Suprapubic skin (tissue), 4 donors: ENCODE measurements at places on chromosomes 6 and 20.

DNA sequence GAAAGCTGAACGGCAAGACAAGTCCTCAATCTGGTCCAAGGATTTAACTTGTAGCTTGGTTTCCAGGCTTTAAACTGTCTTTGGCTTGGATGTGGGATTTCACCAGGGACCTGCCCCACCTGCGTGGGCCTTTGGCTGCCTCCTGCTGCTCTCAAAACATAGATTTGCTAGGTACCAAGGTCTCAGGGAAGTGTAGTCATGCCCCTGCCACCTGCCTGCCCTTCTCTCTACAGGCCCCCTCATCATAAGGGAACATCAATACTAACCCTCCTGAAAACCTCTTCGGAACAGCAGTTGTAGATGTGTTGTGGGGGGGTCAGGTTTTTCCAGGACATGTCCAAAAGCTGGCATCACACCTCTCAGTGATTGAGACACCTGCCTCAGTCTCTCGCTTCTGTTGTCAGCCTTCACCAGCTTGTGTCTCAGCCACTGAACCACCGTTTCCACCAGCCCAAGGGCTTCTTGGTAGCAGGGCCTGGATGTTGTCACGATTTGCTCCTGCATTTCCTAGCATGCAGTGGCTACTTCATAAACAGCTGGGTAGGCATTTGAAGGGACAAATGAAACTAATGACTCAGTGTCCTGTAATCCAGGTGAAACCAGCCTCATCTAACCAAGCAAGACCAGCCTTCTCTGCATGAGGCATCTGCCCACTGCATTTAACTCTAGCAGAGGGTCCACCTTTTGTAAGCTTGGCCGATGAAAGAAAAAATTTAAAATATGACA, 141.6 kb upstream of the THBS2 start:
- no peak for DNase-seq

- DNase-seq = no peak
These were observed 269.9 kb upstream of the SUPT3H start for GRCh38 chr6:45647341-45648261.

DNA sequence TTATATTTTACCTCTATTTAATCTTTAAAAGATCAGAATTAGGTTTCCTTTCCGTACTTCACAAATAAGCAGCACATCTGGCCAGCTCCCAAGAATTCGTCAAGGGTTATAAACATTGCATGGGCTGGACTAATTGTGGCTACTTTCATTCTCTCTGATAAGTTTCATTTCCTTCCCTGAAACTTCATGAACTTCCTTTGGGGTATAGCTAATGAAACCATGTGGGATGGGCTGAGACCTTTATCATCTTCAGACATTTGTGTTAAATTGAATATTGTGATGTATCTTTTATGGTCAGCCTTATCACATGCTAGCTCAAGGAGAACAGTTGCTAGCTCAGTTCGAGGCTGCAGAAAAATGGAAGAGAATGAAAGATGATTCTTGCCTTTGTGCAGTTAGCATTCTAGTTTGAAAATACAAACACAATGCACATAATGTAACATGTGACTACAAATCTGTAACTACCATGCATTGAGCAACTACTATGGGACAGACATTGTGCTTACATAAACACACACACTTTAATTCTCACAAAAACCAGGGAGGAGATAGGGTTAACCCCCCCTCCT, 1.7 kb upstream of the GMPR start:
- DNase-seq = no peak

DNA sequence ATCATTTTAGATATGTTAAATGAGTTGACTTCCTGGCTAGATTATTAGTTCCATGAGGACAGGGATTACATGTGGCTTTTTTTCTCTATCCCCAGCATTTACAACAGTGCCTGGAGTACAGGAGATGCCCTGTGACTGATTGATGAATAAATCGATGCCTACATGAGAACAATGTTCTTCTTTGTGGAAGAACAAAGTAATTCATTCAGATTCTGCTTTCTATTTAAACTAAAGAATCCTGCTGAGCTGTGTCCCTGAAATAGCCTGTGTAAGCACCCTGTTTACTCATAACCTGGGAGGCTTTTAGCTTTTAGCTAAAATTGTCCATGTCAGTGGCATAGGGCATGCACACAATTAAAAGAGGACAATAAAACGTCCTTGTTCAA, 125.1 kb upstream of the BTBD3 start:
- no peak for DNase-seq

- DNase-seq = no peak
These were observed 5.5 kb downstream of the HTR1B start for GRCh38 chr6:77457720-77458349.
